Glutamatergic neuron (in vitro differentiated cells): ENCODE measurements at places on chromosomes 11 and 22.

DNA sequence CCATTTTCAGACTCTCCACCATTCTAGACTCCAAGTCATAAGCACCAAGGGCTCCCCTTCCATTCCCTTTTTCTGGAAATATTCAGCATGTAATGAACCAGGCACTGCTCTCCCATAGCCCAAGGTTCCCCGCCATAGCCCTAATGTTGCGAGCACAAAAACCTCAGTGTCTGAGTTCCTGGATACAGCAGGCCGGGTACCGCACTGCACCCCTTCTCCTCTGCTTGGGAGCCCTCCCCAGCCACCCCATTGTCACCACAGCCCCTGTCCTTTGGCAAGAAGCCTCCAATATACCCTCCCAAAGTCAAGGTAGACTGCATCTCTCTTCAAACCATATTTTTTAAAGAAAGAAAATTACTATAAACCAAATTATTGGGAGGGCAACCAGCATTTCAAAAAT lies 1341.1 kb downstream of the BRD1 start:
- no peak for DNase-seq

GRCh38 chr11:36617543-36618362 lies 19.7 kb upstream of the RAG2 start:
- no peak for DNase-seq

GRCh38 chr11:121514432-121515334 lies 61.9 kb upstream of the SORL1-AS1 start:
- DNase-seq: no peak

- no peak for DNase-seq
Observed at GRCh38 chr22:39942439-39943230, 17.6 kb upstream of the TMA7B start.

GRCh38 chr11:61071208-61071681 lies 31.0 kb upstream of the CD5 start:
- no peak for DNase-seq

DNA sequence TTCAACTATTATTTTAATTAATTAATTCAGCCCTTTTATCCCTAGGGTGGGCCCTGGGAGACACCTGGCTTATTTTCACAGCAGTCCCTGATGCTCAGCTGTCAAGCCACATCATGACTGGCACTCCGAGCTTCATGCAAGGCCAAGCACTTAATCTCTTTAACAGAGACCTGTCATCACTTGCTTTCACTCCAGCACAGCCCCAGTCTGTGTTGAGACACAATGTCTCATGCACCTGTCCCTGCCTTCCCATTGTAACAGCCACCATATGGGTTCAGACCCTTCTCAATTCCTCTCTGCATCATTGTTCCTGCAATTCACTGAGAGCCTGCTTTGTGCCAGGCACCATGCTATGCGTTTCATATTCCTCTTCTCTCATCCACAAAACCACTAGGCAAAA lies 222.2 kb upstream of the TENM4 start:
- no peak for DNase-seq

- DNase-seq: no peak
Observed at GRCh38 chr22:46432164-46433068, 96.9 kb downstream of the TRMU start.

GRCh38 chr11:48105096-48105990 lies 111.3 kb upstream of the OR4B1 start:
- DNase-seq: no peak

GRCh38 chr11:128755564-128755963 lies 61.7 kb downstream of the FLI1 start:
- DNase-seq: no peak

- no peak for DNase-seq
Observed at GRCh38 chr11:37496201-37496600, 898.2 kb upstream of the RAG2 start.

GRCh38 chr11:19347911-19348310 lies 107.2 kb upstream of the E2F8 start:
- no peak for DNase-seq

DNA sequence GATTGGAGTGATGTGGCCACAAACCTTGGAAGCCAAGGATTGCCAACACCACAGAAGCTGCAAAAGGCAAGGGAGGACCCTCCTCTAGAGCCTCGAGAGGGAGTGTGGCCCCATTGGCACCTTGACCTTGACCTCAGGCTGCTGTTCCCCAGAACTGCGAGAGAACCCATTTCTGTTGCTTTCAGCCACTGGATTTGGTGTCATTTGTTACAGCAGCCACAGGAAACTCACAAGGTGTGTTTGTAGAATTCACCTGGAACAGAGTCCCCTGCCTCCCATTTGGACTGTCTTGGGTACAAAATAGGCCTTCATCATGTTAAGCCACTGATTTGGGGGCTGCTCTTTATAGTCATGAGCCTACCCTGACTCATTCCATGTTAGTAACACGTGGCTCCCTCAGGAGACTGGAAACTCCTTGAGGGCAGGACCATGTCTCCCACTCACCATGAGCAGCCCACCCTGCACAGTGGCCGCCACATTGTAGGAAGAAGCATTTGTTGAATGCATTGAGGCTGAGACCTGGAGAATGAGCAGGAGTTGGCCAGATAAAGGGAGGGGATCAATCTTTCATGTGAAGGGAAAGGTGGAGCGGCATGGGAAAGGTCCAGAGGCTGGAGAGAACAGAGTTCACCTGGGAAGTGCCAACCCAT lies 8.3 kb downstream of the C11orf86 start:
- DNase-seq: no peak

- no peak for DNase-seq
Observed at GRCh38 chr11:1959786-1960185, 12.7 kb downstream of the MRPL23 start.

- DNase-seq: no peak
Observed at GRCh38 chr11:115238086-115238485, 266.1 kb downstream of the CADM1 start.

GRCh38 chr11:70768346-70769095 lies 370.2 kb downstream of the CTTN start:
- no peak for DNase-seq

- no peak for DNase-seq
Observed at GRCh38 chr11:102971766-102972165, 16.2 kb upstream of the MMP13 start.

- peak; percentile 40 for DNase-seq
Observed at GRCh38 chr11:27722953-27723344, 22.7 kb upstream of the BDNF start.
